ENCODE measurements at places on chromosomes 1 and 21.

GRCh38 chr1:184881941-184882913 lies 92.1 kb downstream of the NIBAN1 start:
- DNase-seq = no peak

GRCh38 chr1:211332830-211333229 lies 6.2 kb downstream of the TRAF5 start:
- no peak for DNase-seq

DNA sequence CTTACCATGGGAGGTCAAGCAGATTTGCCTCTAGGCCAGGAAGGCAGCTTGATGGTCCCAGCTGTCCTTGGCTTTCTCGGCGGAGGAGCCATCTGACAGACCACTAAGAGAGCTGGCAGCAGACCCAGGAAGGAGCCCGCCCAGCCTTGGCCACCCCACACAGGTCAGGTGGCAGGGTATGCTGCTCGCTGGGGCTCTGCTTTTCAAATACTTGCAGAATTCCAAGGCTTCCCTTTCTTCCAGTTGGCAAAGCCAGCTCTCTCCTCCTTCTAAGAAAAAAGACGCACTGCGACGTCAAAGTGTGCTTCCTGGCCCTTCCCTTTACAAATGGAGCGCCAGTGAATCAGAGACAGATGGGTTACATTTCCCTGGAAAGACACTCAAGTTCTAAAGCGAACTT lies 229.4 kb downstream of the CACNA1E start:
- DNase-seq = no peak

DNA sequence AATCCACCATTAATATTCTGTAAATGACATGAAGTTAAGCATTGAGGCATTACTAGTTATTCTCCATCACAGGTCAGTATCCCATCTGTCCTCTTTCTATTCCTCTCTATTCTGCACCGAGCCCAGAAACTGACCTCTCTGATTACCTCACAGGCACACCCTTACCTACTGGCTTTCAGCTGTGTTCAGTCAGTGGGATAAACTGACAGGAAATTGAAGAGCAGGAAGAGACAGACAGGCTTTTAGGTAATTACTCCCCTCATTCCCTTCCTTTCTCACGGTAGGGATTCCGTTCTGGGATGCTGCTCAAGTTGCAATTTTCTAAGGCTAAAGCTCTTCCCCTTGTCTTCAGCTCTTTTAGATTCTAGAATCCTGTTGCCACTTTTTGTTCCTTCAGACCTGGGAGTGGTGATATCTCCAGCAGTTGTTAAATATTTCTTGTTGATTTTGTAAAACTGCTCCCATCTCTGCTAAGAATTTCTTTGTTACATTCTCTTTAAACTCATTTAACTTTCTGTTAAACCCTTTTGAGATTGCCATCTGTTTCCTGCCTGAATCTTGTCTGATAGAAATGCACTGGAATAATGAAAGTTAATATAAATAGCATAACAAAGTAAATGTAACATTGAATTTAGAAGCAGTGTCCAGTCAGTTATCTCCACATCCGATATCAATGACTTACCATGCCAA lies 1063.4 kb downstream of the PLA2G4A start:
- no peak for DNase-seq

GRCh38 chr1:48875552-48876329 lies 99.0 kb upstream of the BEND5 start:
- DNase-seq = peak; percentile 31
